NCI-H345 (cell line): ENCODE measurements at places on chromosomes 5 and 9.

DNA sequence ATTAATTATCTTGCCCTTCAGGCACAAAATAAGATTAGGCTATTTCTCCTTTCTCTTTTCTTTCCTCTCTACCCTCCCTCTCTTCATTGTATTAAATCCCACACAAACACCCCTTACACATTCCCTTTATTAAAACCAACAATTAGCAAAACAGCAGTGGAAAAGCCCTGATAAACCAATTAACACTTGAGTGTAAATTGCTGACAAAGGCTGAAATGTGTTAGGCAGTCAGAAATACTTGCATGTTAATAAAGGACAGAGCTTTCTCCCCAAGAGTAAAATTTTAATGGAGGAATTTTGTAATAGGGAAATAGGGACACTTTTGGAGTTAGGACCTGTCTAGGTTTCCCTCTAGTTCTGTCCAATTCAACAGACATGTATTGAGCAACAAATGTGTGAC lies 370.9 kb downstream of the MRPS30 start:
- no peak for DNase-seq

- no peak for DNase-seq
Measured at GRCh38 chr9:132381966-132382541, 24.6 kb downstream of the TTF1 start.

- no peak for DNase-seq
Measured at GRCh38 chr5:167557359-167557758, 734.1 kb upstream of the WWC1 start.

- DNase-seq, result peak; percentile 69
Measured at GRCh38 chr9:79570448-79571308, 1.1 kb upstream of the TLE4 start.

DNA sequence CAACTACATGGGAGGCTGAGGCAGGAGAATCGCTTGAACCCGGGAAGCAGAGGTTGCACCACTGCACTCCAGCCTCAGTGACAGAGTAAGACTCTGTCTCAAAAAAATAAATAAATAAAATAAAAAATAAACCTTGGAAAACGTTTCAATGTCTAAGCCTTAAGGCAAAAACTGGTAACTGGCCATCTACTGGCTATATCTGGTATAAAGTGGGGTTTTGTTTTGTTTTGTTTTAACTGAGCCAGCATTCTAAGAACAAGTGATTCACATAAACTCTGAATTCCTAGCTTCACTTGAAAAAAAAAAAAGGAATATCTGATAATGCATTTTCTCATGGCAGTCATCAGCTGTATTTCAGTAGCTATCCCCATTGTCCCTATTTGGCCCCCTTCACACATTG lies 126.1 kb upstream of the EFNA5 start:
- no peak for DNase-seq
